ENCODE measurements at places on chromosomes 5 and 9.

- no peak for DNase-seq
Measured at GRCh38 chr5:154267516-154267915, 77.0 kb downstream of the GALNT10 start.

DNA sequence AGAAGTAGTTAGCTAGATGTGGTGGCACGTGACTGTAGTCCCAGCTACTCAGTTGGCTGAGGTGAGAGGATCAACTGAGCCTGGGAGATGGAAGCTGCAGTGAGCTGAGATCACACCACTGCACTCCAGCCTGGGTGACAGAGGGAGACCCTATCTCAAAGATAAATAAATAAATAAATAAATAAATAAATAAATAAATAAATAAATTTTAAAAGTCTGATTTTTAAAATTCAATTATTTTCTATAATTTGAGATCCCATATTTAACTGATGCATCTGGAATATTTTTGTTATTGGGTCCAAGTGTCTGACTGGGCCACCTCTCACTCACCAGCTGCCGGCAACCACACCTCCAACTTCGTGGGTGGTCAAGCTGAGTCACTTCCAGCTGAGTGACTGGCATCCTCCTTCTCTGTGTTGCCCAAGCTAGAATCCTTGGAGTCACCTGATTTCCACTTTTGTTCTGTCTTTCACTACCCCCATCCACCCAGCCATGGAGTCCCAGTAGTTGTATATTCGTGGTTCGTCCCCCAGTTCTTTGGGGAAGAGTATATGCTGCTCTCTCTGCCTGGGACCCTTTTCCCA is 70.9 kb downstream of the EGFLAM start:
- DNase-seq, result no peak

DNA sequence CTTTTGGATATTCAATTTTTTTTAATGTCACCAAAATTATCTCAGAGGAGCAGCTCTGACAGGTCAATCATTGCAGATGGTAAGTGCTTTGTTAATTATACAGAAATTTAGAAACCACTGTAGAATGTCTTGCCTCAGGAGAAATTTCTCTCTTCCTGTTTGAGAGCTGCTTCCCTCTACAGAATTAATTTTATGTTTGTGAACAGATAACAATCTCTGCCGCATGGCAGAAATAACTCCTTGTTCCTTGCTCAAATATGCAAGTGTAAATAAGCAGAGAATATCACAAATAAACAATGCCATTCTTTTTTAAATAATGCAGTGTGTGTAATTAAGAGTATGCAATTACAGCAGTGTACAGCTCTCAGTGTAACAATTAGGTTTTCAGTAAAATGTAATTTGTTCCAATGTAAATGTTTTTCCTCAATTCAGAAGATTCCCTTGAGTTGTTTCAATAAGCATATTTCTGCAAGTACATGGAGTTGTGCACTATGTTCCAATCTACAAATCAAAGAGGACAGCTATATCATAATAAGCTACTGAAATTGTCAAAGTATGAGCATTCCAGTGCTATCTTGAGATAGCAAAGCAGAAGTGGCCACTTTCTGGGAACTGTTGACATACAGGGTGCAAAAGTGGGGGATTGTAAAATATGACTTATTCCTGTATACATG is 1012.8 kb downstream of the MAT2B start:
- no peak for DNase-seq

DNA sequence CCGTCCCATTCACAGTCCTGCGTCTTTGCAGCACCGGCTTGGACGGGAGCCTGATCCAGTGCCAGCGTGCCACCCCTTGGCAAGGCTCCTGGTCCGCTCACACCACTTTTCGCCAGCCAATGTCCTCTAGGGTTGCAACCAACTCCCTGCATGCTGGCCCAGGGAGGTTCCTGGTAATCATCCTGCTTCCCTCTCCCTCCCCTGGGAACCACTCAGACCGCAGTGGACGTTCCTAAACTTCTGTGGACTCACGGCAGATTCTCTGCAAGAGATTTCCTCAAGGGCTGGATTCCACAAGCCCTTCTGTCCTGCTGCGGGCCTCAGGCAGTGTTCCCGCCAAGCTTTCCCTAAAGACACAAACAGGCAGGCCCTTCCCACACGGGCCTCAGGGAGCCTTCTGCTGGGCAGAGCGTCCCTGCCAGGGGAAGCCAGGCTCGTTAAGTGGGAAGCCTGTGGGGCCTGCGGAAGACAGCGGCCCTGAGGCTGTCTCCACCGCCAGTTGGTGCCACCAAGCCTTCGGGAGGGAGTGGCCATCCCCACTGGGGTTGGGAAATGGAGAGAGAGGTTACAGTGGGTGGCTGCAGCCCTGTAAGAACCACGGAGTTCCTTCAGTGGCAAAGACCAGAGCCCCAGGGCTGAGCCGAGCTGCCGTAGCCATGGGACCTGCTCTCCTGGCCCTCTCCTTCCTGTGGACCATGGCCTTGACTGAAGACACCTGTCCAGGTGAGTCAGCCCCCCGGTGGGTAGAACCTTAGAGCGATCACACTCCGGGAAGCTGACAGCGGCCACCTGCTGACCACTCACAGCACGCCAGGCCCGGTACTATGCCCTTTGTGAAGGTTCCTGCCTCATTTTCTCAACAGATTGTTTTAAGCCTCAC is 16.4 kb upstream of the FCN2 start:
- DNase-seq, result no peak

- no peak for DNase-seq
Measured at GRCh38 chr5:177311392-177311722, 341 bp downstream of the MXD3 start.
